Peyer's patch (tissue), 4 donors: ENCODE measurements at places on chromosomes 6 and 20. TPM values are rescaled to one million over a fixed set of nuclear protein-coding genes. Genes with fewer than 3 reads are reported as not detected.
A peak's percentile ranks its signal among the peaks of the same experiment; 100 is the strongest.

DNA sequence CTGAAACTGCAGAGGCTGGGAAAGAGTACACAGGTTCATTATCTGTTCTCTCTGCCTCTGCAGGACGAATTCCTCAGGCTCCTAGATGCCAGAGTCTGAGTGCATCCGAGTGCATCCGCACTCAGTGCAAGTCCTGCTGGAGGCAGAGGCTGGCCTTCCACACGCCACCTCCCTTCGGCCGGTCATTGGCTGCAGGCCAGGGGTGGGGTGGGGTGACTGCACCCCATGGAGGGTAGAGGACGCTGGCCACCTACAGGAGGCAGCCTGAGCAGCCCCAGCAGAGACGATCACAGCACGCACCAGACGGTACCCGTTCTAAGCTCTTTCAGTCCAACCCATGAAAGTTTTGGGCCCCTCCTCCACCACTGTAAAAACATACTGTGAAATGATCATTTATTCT is 11.7 kb downstream of the SFT2D1 start:
- no peak for DNase-seq

DNA sequence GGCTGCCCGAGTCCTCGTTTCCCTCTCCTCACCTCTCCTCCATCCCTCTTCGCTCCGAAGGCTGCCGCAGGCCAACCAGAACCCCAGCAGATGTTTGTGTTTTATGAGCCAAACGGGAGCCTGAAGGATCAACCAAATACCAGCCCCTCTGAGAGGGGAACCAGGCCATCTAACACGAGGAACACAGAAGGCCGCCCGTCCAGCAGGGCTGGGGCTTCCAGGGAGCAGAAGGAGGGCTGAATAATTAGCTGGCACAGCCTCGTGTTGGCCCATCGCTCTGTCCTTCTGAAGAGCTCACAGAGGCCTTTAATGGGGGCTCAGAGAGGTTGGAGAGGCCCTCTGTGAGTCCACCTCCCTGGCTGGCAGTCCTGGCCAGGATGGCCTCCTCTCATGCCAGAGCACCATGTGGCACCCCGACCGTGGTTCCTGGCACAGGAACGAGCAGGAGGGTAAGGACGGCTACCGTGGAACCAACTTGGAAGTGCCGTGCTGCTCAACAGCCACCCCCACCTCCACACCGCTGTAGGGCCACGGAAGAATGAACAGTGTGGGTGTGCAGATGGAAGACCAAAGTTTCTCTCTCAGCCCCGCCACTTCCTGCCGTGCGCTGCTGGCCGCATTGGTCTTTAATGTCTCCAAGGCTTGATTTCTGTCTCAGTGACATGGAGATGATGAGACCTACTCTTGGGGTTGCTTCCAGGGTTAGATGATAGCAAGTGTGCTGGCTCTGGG is 155.2 kb downstream of the SCML4 start:
- peak; percentile 76 for DNase-seq

- no peak for DNase-seq
Measured at GRCh38 chr20:53445321-53445731, 148.3 kb downstream of the ZNF217 start.

- DNase-seq: no peak
Measured at GRCh38 chr6:92510137-92510536, 909.2 kb downstream of the EPHA7 start.

DNA sequence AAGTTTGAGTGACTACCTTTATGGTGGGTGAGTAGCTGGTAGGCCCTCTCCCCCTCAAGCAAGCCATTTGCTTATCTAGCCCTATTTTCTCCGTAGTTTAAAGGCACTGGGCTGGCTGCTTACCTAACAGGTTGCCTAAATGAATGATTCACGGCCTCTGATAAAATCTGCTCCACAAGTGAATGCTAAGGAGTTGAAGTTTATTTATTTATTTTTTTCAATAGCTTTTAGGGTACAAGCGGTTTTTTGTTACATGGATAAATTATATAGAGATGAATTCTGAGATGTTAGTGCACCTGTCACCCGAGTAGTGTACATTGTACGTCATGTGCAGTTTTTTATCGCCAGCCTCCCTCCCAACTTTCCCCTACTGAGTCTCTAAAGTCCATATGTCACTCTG is 8.3 kb upstream of the CDH26 start:
- DNase-seq: no peak

- DNase-seq: no peak
Measured at GRCh38 chr6:92559611-92560010, 859.7 kb downstream of the EPHA7 start.

GRCh38 chr6:145531032-145531431 is 204.3 kb downstream of the EPM2A start:
- DNase-seq: no peak

DNA sequence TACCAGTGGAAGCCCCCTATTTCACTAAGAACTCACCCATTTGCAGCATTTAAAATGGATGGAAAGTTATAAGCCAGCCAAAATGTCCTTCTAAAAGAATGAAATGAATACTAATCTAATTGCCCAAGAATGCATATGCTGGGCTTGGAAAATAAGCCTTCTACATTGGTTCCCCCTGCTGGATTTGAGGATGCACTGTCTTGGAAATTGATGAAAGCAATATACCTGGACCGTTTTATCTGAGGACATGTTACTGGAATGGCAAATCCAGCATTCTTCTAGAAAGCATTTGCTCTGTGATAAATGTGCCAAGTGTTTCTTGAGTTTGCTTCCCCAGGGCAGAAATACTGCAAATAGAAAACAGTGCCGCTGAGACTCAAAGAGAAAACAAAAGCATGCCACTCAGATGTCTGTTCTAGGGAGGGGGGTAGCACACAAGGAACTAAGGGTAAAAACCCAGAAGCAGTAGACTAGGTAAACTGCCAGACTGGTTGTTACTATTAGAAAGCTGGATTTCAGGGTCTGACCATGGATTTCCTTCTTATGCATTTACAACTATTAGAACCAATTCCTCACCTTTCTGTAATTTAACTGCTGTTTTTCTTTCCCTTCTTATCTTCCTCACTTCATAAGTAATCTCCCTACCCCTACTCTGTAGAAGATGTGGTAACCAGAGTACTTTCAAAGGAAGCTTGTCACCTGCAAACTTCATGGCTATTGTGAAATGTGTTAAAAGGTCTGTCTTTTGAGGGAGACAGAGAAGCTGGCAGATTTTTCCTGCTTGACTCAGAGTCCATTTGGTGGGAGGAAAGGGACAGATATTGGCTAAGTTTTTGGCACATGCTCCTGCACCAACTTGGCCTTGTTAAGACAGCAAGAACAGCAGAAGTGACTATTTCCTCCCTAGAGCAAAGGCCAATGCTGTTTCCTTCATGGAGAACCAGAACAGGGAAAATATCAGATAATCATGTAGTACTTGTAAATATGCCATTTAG is 642.6 kb downstream of the KIF16B start:
- no peak for DNase-seq

- DNase-seq: peak; percentile 53
Measured at GRCh38 chr6:18179770-18180356, 24.6 kb downstream of the KDM1B start.

- no peak for DNase-seq
Measured at GRCh38 chr6:109091314-109092024, 3.2 kb downstream of the SESN1 start.

- no peak for DNase-seq
Measured at GRCh38 chr6:138662471-138662870, 111.1 kb upstream of the CCDC28A start.

GRCh38 chr6:44339763-44340625 is 2.5 kb upstream of the SPATS1 start:
- no peak for DNase-seq

GRCh38 chr6:143299253-143300166 is 151.0 kb downstream of the ADAT2 start:
- no peak for DNase-seq

- no peak for DNase-seq
Measured at GRCh38 chr6:110934381-110934898, 24.1 kb upstream of the GTF3C6 start.

DNA sequence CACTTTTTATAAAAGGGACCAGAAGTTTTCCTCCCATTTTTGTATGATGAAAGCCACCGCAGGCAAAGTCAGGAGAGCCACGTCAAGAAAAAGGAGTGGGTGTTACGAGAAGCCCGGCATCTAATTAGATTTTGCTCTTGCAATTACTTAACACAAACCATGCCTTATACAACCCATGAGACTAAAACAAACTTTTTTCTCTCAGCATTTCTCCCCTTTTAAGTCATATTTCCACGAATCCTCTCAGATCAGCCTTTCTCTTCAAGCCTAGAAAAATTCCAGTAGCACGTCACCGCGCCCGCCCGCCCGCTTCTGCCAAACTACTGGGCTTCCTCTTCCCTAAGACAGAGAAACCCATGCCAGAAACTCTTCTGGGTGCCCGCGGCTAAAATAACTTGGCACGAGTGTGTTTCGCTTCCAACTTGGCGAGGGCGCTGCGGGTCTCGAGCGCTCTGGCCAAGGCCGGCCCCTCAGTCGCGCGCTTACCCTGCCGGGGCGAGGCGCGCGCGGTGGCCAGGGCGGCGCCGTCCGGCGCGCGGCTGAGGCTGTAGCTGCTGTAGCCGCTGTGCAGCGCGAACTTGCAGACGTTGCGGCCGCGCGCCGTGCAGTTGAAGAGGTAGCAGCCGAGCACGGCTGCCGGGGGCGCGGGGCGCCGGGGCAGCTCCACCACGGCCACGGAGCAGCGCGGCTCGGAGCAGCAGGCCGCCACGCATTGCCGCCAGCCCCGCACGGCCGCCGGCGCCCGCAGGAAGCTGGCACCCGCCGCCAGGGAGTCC is 1.0 kb downstream of the LRP11 start:
- peak; percentile 74 for DNase-seq

- DNase-seq: no peak
Measured at GRCh38 chr6:154821638-154822037, 88.4 kb downstream of the SCAF8 start.

VSX1 gene
- not detected for total RNA-seq

PRL gene
- total RNA-seq: not detected

KIF25 gene
- not detected for total RNA-seq

IPCEF1 gene
- 19.8 TPM for total RNA-seq
